ENCODE measurements at places on chromosomes 1 and 21. TPM values are rescaled to one million over a fixed set of nuclear protein-coding genes. Genes with fewer than 3 reads are reported as not detected.

DNA sequence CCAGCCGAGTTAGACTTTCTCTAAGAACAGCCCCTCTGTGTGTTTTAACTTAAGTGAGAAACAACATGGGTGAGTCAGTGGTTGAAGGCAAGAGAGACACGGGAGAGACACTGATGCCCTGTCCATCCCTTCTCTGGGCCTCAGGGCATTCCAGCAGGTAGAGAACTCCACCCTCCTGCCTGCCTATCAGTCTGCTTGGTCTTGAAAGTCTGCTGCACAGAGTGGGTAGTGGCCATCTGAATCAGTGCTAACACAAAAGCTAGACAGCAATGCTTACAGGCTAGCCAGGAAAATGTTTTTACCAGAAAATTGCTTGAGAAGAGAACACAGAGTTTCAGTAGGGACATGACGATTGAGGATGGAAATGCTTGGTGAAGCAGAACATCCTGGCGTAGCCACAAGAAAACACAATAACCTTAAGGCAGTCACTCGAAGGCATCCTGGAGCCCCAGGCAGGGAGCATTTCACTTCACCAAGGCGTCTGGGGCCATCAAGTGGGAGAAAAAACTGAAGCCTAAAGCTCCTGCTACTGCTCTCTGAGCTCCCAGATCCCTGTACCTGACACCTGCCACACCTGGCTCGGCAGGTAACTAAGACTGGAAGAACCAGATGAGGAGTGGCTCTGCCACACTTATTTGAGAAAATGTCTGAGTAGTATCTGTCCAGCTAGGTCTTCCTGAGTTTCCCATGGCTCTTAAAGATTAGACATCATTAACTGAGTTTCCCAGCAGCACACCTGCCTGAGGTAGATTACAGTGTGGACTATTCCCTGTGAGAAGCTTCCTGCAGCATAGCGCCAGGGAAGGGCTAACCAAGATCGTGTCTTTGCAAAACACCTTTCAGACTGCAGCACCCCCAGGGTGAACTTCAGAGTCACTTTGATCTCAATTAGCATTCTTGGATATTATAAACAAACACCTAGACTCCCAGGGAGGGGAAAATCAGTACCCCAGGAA lies 18.1 kb upstream of the LBR start:
- DNase-seq, result no peak

DNA sequence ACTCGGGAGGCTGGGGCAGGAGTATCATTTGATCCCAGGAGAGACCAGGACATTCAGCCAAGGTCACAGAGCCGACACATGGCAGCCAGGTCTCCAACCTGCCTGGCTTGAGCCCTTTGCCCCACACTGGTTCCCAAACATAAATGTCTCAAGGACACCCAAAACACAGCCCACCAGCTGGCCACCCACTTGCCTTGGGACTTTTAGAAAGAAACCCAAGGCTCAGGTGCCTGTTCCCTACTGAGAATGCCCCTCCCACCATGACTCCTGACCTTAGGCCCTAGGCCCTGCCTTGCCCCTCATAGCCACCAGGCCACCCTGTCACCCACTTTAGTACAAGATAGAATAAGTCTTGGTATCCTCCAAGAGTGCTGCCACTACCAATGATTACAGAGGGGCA lies 41.9 kb upstream of the LRP8 start:
- no peak for DNase-seq

The NECTIN4 gene
- total RNA-seq, result 1.9 TPM

DNA sequence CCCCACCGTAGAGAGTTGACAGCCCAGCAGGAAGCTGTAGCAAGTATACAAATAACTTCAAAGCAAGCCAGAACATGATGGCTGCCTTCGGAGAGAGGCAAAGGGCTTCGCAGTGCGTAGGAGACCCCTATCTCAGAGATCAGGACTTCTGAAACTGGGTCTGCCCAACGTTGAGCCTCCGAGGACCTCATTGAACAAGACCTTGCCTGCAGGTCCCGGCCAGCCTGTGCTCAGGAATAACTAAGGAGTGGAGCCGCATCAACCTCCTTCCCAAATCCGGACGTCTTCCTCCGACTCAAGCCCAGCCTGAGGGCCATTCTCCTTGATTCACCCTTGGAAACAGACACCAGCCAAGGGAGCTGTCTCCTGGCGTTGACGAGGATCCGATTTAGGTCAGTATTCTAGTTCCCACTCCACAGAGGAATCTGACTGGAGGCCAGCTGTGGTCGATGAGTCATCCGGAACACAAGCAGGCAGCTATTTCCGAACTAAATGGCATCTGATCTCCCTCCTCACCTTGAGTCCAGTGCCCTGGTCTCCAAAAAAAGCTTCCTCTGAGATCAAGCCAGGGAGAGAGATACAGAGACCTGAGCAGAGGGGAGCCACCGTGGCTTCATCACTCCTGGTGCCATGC lies 166.5 kb upstream of the COA6 start:
- no peak for DNase-seq

The FCAMR gene
- total RNA-seq, result not detected

The TPTE gene
- not detected for total RNA-seq

- DNase-seq, result no peak
These were observed 495 bp downstream of the SYNC start for GRCh38 chr1:32701951-32702598.

- DNase-seq, result no peak
These were observed 550 bp upstream of the PTBP2 start for GRCh38 chr1:96721053-96721415.

The FCMR gene
- total RNA-seq, result not detected

- DNase-seq, result no peak
These were observed 15.7 kb downstream of the FOXJ3 start for GRCh38 chr1:42319128-42319851.

GRCh38 chr1:210689826-210690225 lies 361.1 kb downstream of the HHAT start:
- no peak for DNase-seq

The TRIM17 gene
- total RNA-seq, result 20.5 TPM
